Urothelium cell line (cell line): ENCODE measurements at places on chromosomes 6 and 20.

DNA sequence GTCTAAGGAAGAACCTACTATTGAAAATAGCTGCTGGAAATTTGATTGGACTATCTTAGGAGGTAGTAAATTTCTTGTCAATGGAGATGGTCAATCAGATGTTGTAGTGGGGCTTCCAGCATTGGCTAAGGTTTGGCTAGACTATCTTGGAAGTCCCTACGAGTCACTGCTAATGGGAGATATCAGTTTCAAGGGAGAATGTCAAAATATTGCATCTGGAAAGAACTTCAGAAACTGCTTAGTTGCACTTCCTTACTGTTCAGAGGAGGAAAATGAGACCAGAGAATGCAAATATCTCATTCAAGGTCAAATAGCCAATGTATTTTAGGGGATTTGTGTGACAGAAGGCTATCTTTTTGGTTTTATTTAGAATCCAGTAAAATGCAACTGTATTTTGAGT, 53.5 kb upstream of the CCN2 start:
- no peak for DNase-seq

- peak; percentile 47 for DNase-seq
Measured at GRCh38 chr20:24118441-24119175, 130.0 kb upstream of the GGTLC1 start.

DNA sequence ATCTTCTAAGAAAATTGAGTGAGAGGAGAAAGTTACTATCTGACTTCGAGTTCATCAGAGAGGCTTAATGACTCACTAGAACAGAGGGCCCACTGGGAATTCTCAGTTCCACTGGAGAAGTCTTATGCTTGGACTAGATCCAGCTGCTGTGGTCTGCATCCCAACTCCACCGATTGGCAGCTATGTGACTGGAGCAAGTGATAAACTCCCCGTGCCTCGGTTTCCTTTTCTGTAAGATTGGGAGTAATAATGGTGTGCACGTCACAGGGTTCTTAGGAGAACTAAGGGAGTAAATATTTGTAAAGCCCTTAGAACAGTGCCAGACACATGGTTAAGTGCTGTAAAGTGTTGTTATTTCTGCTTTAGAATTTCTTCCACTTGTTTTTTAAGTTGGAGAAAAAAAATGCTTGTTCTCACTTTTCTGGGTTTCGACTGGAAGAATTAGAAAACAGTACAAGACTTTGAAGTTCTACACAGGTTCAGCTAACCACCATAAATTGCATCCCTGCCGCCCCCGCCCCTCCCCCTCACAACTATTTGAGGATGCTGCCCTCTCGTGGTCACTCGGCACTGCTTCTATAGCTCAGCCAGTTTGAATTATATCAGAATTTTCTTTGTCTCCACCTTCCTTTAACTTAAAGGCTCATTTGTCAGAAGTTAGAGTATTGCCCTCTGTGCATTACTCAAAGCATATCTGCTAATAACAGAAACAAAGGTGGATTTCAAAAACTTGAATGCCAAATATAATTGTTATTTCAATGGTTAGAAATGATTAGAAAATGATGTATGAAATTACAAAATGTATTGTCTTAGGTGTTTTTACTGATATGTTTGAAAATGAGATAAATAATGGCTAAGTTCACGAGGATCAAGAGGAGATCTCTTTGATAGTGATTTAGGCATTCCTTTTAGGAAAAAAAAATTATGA, 95.0 kb upstream of the IFNGR1 start:
- peak; percentile 62 for DNase-seq

GRCh38 chr20:46361381-46361780, 45.0 kb downstream of the ELMO2 start:
- DNase-seq = no peak

GRCh38 chr6:12635375-12635774, 81.2 kb upstream of the PHACTR1 start:
- DNase-seq = no peak

- DNase-seq = peak; percentile 46
Measured at GRCh38 chr6:16901782-16902181, 140.5 kb upstream of the ATXN1 start.

- no peak for DNase-seq
Measured at GRCh38 chr6:161105408-161105807, 113.8 kb downstream of the MAP3K4 start.
